ENCODE measurements at places on chromosomes 2 and 18. TPM values are rescaled to one million over a fixed set of nuclear protein-coding genes. Genes with fewer than 3 reads are reported as not detected.

GRCh38 chr2:190678444-190679162 is 29.7 kb downstream of the NAB1 start:
- DNase-seq: no peak

GRCh38 chr2:120189189-120189588 is 34.0 kb downstream of the TMEM185B start:
- no peak for DNase-seq

- DNase-seq: no peak
These were observed 40.1 kb downstream of the RASGRP3 start for GRCh38 chr2:33516456-33516995.

DNA sequence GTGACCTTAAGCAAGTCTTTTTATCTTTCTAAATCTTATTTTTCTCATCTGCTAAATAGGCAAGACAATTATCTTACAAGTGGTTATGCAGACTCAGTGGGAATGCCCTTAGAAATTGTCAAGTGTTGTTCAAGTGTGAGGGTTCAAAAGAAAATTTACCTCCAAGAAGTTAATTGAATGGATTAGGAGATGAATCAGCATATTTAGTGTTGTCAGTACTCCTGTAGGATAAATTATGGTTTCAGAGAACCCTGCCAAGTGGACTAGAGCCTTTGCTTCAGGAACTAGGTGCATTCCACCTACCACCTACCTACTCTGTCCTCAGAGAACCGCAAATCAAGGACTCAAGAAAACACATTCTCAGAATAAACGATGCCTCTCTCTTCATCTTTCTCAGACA is 69.8 kb upstream of the KCTD1 start:
- no peak for DNase-seq

- peak; percentile 89 for DNase-seq
These were observed 345.1 kb downstream of the DYSF start for GRCh38 chr2:71798266-71799012.

- no peak for DNase-seq
These were observed 62.1 kb upstream of the NFE2L2 start for GRCh38 chr2:177326591-177326990.

- DNase-seq: peak; percentile 97
These were observed at the start of the genes ORMDL1 and PMS1 for GRCh38 chr2:189783927-189784867. ORMDL1 (minus strand) TSS chr2:189784339; CDS start chr2:189782595, 1,744 bp downstream. PMS1 (plus strand) TSS chr2:189784450; CDS start chr2:189791810, 7,360 bp downstream.

DNA sequence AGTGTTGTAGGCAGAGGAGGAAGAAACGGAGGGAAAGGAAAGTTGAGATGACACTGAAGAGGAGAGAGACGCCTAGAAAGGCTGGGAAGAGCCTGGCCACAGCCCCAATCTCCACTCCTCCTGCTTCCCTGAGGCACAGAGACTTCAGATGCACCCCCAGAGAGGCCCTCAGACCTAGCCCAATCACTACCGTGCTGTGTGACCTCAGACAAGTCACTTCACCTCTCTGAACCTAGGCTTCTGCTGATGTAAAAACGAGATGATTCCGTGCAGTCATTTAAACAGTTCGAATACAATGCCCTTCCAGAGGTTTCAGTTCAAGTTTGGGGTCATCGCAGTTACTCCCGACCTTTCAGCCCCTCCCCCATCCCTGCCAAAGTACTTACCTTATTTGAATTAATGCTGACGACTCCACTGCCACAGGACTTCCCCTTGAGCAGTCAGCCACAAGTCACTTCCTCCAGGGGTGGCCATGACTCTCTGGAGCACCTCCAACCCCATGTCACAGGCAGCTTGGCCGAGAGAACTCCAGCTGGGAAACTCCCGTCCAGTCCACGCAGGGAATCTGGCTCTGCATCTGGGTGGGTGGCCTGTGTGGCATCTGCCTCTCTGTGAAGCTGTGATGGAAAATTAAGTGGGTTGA is 105.2 kb upstream of the ID2 start:
- DNase-seq: no peak

GRCh38 chr2:140801311-140801710 is 1329.5 kb downstream of the LRP1B start:
- no peak for DNase-seq

TMEM178A gene
- 19.2 TPM for total RNA-seq

ERCC3 gene
- total RNA-seq: 68.9 TPM

CFAP221 gene
- total RNA-seq: 0.74 TPM

ATP6V1B1 gene
- 0.99 TPM for total RNA-seq

LDLRAD4 gene
- 0.65 TPM for total RNA-seq

RAB6C gene
- total RNA-seq: not detected

DSC3 gene
- total RNA-seq: 1.2 TPM
